ENCODE measurements at places on chromosomes 11 and 22.

- peak; percentile 10 for DNase-seq
Measured at GRCh38 chr11:8313504-8314090, 49.9 kb upstream of the LMO1 start.

GRCh38 chr11:93608364-93608763 lies 53.1 kb upstream of the CEP295 start:
- DNase-seq = peak; percentile 37

GRCh38 chr11:93727985-93728791 lies 13.1 kb downstream of the TAF1D start:
- no peak for DNase-seq

DNA sequence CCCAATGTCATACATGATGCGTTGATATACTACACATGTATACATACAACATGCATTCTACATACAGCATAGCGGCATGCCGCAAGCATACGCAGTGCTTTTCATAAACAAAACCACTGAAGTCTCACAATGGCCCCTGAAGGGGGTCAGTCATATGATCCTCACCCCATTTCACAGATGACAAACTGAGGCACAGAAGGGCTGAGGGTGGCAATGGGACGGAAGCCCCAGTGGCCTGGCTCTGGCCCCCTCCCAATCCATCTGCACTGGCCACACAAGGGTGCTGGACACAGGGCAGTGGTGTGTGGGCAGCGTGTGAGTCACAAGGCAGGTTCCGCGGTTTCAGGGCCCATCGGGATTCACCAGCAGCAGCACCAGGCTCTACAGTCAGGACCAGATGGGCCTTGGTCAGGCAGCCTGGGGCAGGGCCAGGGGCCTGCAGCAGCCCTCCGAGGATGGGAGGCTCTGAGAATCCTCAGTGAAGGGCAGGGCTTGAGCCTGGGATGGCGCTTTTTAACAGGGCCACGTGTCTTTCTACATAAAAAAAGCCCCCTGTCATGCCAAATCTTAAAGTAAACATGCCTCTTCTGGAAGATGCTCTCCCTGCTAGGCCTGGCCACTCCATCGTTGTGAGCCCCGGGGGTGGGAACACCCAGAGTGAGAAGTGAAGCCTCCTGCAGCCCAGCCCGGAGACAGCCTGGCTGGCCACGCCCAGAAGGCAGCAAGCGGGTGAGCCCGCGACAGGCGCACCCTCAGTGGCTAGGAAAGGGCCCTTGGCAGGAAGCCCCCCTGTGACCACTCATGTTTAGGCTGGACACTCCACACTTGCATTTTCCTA lies 206.5 kb downstream of the CTTN start:
- DNase-seq = no peak

DNA sequence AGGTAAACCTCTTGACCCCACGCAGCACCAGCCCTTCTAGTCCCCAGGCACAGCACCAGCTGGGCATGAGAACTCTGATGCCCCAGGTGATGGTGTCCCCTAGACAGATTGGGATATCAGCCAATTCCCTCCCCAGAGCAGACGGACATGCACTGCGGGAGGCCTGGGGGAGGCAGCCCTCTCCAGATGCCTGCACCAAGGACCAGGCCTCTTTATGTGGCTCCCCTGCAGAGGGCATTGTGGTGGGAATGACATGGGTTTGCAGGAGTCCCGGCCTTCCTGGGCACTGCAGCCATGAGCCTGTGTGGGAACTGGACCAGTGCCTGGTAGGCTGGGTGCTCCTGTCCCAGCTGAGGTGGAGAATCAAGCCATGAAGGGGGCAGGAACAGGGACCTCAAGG lies 25.9 kb downstream of the PPM1F start:
- DNase-seq = no peak

GRCh38 chr22:37425800-37426705 lies 1.2 kb downstream of the ELFN2 start:
- DNase-seq = no peak

DNA sequence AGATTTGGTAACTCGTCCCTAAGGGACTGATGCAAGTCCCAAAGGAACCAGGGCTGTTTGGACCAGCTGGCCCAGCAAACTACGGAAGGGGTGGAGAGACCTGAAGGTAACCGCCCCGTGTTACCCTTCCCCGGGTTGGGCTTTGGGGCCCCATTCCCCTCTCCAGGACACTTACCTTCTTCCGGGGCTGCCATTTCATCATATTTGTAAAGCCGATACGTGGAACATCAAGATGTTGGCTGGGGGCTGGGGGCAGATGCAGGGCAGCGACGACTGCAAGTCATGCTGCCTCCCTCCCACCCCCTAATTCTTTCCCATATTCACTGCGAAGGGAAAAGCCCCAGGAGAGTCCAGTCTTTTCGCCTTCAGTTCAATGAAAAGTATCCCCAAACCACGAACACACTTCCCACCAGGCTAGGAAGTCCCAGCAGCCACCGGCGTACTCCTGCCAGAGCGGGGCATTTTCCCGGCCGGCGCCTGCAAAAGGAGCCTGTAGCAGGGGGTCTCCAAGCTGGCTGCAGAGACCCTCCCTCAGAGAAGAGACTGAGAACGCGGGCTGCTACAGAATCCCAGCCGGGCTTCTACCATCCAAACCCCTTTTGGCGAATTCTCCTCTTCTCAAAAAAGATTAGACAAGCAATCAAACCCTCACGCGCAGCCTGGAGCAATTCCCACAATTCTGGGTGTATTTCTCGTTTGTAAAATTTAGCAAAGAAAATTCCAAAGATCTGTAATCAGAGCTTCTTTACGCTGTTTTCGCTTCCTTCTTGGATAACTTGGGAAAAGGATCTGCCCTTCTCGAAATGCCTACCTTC lies 236.7 kb downstream of the TTC28 start:
- DNase-seq = no peak

GRCh38 chr11:12134236-12134585 lies 23.8 kb downstream of the MICAL2 start:
- DNase-seq = peak; percentile 36

- no peak for DNase-seq
Measured at GRCh38 chr22:24819911-24820461, 14.0 kb downstream of the SGSM1 start.

GRCh38 chr11:47661245-47661644 lies 18.9 kb upstream of the MTCH2 start:
- DNase-seq = no peak

GRCh38 chr11:569158-569885 lies 6.9 kb upstream of the PHRF1 start:
- no peak for DNase-seq

GRCh38 chr11:73565804-73566203 lies 32.1 kb downstream of the FAM168A start:
- DNase-seq = no peak

DNA sequence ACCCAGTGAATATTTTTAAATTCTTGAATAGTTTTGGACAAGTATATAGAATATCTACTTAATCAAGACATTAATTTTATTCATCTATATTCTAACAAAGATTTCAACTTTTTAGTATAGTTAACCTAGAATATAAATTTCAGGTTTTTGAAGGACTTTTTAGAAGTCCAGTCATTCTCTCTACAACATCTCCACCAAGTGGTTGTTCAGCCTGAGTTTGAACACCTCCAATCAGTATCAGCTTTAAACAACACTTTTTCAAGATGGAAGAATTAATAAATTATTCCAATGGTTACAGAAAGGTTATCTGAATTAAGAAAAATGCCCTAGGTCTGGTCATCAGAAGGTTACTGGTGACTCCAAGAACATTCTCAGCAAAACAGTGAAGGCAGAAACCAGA lies 31.8 kb downstream of the EIF3M start:
- DNase-seq = no peak

- no peak for DNase-seq
Measured at GRCh38 chr11:44857490-44858090, 93.1 kb downstream of the TP53I11 start.

DNA sequence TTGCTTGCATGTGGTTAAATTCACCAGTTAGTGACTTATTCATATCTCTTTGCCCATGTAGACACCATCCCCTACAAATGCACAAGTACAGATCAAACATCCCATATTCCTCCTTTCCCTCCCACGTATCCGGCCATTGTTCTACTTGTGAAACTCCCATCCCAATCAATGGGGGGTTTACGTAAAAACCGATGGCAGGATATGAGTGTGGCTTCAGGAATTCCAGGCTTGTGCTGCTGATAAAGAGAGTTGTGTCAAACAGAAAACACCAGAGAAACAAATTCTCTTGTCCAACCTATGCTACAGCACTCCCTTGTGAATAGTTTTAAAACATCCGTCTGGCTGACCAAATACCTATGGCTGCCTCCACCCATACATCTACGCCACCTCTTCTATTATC lies 15.5 kb downstream of the FLI1 start:
- DNase-seq = no peak

- DNase-seq = no peak
Measured at GRCh38 chr11:2138431-2139122, 612 bp downstream of the IGF2 start.

DNA sequence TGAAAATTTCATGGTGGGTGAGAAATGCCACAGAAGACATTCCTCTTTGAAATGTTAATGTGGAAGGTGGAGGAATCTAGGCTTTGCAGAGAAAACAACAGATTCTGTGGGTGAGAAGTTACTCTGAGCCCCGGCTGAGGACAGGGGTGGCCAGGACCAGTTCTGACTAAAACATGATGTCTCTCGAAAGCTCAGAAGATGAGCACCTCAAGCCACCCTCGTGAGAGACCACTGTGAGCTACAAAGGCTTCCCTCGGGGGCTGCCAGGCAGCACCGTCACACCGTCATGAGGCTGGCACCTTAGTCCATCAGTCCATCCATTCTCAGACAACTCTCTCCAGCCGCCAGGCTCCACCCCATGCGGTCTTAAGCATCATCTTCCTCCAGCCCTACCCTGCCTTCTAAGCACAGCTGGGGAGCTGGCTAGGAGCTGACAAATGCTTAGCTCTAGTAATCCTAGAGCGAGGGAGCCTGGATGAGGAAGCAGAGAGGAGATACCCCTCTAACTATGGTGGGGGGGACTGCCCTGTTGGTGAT lies 360.5 kb downstream of the SHANK2 start:
- DNase-seq = no peak
